ENCODE measurements at places on chromosomes 12 and 14.

DNA sequence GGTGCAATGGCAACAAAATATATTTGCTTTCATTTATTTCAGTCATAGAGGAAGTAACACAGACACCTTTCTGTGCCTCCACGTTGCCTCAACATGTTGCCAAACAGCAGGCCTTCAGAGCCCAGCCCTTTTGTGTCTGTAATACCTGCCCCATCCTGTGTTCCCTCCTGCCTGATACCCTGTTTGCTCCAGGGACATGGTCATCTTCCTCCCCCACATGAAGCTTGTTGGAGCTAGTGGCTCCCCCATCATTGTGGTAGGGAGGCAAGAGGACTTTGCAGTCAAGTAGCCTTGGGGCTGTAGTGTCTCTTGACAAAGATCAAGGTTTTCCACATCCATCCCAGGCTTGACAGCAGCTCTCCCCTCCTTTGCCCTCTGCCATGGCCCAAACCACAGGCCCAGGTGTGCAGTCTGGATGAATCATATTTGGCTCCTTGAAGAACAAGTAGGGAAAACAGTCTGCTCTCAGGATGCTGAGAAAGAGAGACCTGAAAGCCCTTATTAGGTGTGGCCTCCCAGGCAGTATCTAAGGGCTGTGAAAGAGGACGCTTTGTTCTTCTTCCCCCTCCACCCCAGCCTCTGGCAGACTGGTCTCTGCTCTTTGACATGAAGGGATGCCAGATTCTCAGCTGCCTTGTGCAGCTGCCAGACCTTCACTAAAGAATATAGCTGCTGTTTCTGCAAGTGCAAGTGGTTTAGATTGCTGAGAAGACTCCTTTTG, 329.0 kb downstream of the C12orf75 start:
- DNase-seq, result no peak

- no peak for DNase-seq
Measured at GRCh38 chr14:70130482-70130881, 58.3 kb downstream of the SLC8A3 start.

DNA sequence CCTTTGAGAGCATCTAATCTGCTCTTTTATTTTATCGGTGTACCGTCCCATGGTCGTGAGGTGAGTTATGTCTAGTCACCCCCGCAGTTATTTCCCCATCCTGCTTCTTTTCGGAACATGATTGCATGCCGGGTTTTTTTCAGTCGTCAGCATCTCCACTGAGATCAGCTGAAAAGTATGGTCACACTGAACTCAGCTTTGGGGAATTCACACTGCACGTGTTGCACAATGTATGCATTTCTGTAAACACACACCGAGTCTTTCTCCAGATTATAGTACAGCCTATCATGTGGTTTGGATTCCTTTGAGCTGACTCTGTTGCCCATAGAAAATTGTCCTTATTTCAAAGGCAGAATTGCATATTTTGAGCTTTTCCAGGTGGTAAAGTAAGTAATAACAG, 24.6 kb downstream of the PLXNC1 start:
- DNase-seq, result no peak

GRCh38 chr12:43361031-43361710, 190.8 kb downstream of the ADAMTS20 start:
- no peak for DNase-seq

GRCh38 chr12:27673101-27673718, 23.0 kb upstream of the REP15 start:
- DNase-seq, result no peak

DNA sequence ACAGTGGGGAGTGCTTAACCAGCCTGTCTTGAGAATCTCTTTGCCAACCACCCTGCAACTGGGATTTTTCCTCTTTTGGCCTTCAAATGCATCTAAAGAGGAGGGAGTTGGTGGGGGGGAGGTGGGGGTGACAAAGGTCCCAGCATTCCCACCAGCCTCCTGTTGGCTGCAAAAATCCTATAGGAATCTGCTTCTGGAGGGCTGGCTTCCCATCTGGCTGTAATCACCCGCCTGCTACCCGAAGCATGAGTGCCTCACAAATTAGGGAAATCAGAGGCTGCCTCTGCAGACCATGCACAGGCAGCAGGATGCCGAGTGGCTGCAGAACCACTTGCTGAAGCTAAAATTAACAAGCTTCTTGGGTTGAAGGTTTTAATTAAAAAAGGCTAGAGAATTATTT, 73.9 kb upstream of the WSCD2 start:
- no peak for DNase-seq
